ENCODE measurements at places on chromosomes 7 and 10. TPM values are rescaled to one million over a fixed set of nuclear protein-coding genes. Genes with fewer than 3 reads are reported as not detected.

The TAS2R3 gene
- polyA plus RNA-seq: not detected

- no peak for DNase-seq
Measured at GRCh38 chr10:27461312-27461711, 42.8 kb upstream of the RAB18 start.

- no peak for DNase-seq
Measured at GRCh38 chr10:49303711-49304110, 4.7 kb downstream of the C10orf71 start.

DNA sequence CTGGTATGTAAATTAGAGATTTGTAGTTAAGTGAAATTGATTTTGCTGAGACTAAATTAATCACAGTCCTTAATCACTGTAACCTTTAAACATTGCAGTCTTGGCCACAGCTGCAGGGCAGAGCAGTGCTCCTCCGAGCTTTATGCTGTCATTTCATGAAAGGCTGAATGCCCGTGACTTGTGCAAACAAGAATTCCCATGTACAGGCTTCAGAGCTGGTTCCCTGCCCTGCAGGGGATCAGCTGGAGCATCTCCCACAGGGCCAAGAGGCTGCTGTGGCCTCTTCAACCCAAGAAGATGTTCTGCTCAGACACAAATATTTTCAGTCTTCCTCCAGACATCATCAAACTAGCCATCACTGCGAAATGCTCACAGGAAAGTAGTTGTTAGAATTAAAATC is 419.1 kb downstream of the AUTS2 start:
- DNase-seq: no peak

The SPDYE5 gene
- not detected for polyA plus RNA-seq

The UBTD1 gene
- polyA plus RNA-seq: 56.0 TPM

- DNase-seq: no peak
Measured at GRCh38 chr7:133776266-133776665, 350.9 kb upstream of the LRGUK start.

GRCh38 chr10:93060887-93061593 is 442 bp downstream of the CYP26C1 start:
- DNase-seq: no peak

The SUV39H2 gene
- 2.6 TPM for polyA plus RNA-seq

- no peak for DNase-seq
Measured at GRCh38 chr7:139782932-139783331, 5.1 kb upstream of the HIPK2 start.

DNA sequence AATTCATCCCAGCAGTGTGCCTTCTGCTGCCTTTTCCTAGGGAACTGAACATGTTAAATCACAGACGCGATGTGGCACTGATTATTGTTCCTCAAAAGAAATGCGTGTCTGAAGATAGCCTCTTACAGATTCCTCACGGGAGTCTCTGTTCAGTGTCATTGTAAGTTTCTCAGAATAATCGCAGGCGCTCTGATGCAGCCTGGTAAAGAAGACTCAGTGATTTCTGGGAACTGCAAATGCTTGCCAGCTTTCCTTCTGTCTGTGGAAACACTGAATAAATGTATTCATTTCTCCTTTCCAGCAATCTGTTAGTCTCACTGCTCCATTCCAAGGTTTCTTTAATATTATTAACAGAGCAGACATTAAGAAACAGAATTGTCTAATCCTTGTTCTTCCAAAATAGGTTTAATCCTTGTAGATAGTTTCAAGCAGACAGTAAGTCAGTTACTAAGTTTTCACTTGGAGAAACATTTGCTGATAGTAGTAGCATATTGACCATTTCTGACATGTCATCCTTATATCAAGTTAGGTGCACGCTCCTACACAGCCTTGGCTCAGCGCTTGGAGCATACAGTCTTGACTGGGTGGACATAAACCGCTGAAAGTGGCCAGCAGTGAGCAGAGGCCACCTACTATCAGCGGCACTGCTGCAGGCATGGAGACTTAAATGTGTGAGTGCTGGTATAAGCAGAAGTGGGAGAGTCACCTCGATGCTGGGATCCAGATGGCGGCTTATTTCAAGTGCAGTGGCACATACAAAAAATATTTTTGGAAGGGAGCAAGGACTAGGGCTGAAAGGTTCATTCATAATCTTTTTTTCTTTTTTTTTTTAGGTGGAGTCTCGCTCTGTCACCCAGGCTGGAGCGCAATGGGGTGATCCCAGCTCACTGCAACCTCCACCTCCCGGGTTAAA is 27.7 kb downstream of the MMRN2 start:
- DNase-seq: no peak

DNA sequence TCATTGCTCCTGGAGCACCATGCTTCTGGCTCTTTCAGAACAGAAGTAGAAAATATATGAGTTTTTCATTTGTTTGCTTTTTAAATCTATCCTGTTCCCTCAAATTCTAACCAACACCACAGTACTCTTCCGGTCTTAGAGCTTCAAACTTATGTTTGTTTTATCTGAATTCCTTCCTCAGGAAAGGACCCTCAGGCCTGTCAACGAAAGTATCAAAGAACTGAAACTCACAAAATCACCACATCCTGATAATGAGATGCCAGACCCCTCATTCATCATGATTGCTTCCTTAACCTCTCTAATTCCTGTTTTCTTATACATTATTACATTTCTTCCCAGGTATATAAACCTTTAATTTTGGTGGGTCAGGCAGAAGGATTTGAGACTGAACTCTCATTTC is 135.2 kb downstream of the BMS1 start:
- DNase-seq: no peak

- no peak for DNase-seq
Measured at GRCh38 chr7:2496375-2496774, 20.2 kb upstream of the GRIFIN start.

DNA sequence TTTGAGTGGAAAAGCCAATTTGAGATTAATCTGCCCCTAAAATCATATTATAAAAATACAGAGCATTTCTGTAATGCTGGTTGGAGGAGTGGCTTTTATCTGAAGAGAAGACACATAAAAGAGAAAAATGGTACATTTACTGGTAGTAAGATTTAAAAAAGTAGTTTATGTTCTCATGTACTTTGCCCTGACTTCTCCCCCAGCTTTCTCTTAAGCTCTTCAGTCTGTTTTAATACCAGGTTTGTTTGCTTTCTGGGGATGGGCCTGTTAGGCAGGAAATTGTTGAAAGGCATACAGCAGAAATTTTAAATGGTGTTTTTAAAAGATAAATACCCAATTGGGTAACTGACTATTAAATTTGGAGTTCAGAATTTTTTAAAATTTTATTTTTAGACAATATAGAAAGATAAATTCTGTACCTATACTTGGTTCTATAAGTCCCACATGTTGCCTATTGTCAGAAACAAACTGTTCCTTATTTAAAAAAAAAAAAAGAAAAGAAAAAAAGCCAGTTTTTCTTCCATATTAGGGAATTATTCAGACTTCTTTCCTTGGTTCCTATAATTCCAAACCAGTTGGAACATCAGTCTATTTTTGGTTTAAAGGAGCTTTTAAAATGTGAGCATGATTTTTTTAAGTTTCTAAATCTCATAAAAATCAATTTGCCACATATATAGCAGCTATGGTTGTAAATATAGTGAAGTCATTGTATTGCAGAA is 136.6 kb downstream of the ARID5B start:
- no peak for DNase-seq
